Esophagus mucosa (tissue), 1 donor: ENCODE measurements at places on chromosomes 2 and 18.
A peak's percentile ranks its signal among the peaks of the same experiment; 100 is the strongest.

- no peak for ATAC-seq
Observed at GRCh38 chr18:22459491-22459890, 41.8 kb upstream of the CTAGE1 start.

- no peak for ATAC-seq
Observed at GRCh38 chr2:15765686-15766302, 174.1 kb downstream of the DDX1 start.

DNA sequence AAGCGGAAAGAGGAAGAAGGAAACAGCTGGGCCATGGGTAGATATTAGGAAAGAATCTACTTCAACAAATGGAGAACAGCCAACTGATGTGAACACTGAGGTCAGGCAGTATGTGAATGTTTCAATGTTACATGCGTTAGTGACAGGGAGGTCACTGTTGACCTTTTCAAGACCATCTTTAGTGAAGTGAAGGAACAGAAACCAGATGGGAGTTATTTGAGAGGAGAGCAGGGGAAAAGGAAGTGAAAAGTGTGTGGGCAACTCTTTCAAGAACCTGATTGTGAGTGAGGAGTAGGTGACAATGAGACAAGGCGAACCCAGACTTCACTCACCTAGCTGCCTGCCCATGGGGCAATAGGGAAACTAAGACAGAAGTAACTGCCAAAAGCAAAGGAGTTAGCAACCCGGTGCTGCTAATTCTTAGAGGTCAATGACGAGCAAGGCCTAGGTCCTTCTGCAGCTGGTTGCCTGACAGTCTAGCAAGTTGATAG lies 67.0 kb downstream of the SP3 start:
- no peak for ATAC-seq

DNA sequence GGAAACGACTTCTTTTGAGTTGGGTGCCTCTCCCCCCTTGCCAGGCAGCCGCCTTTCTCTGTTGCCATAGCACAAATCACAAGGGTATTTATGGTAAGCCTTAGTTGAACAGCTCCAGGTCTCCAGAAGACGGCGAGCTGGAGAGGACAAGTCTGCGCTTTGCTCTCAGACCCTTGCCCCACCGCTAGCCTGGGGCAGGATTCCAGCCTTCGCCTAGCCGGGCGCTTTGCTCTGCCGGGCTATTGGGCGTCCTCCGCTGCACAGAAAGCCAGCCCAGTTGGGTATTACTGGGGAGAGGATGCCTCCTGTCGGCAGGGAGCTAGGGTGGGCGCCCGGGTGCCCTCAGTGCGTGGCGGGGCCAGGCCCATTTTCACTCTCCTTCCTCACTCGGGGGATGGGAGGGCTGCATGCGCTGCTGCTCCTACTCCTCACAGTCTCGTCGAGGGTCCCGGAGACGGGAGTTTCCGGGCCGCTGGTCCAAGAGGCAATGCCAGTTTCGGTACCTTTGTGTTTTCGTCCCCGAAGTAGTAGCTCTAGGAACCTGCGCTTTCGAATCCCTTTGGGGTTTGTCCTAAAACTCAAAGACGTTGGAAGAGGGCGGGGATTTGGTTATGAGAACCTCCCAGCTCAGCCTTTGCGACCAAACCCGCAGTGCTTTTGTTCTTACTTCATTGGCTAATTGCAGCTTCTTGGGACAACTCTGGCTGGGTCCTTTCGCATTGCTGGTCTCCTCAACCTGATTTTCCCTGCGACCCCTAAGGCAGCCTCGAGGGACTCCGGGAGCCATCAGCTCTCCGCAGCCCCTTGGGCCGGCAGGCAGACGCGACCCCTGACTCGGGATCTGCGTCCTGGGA lies 3.6 kb upstream of the DLX2 start:
- peak; percentile 30 for ATAC-seq

GRCh38 chr2:203209538-203209937 lies 29.3 kb upstream of the CYP20A1 start:
- no peak for ATAC-seq

DNA sequence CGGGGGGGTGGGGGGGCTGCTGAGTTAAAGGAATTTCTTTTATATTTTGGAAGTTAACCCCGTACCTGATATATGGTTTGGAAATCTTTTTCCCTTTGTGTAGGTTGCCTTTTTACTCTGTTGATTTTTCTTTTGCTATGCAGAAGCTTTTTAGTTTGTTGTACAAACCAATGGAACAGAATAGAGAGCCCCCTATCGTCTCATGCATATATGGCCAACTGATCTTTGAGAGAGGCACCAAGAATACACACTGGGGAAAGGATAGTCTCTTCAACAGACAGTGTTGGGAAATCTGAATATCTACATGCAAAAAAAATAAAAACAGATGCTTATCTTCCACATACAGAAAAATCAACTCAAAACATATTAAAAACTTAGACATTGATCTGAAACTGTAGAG lies 647.8 kb upstream of the KLHL29 start:
- ATAC-seq, result no peak

- ATAC-seq, result no peak
Observed at GRCh38 chr18:57437402-57437765, 2.2 kb downstream of the ONECUT2 start.

DNA sequence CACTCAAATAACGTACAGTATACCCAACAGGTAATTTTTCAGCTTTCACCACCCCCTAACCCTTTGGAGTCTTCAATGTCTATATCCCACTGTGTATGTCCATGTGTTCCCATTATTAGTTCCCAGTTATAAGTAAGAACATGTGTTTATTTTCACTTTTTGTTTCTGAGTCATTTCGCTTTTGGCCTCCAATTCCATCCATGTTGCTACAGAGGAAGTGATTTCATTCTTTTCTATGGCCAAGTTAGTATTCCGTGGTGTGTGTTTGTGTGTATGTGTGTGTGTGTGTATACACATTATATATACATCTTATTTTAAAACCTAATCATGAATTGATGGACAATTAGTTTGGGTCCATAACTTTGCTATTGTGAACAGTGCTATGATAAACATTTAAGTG lies 464.4 kb downstream of the CMPK2 start:
- no peak for ATAC-seq

- ATAC-seq, result no peak
Observed at GRCh38 chr2:111249806-111250205, 129.1 kb downstream of the BCL2L11 start.

GRCh38 chr2:71347517-71347916 lies 15.9 kb downstream of the ZNF638 start:
- no peak for ATAC-seq

GRCh38 chr2:216606551-216607276 lies 26.5 kb upstream of the IGFBP2 start:
- no peak for ATAC-seq

- ATAC-seq, result no peak
Observed at GRCh38 chr2:102442967-102443828, 20.2 kb downstream of the IL18RAP start.

DNA sequence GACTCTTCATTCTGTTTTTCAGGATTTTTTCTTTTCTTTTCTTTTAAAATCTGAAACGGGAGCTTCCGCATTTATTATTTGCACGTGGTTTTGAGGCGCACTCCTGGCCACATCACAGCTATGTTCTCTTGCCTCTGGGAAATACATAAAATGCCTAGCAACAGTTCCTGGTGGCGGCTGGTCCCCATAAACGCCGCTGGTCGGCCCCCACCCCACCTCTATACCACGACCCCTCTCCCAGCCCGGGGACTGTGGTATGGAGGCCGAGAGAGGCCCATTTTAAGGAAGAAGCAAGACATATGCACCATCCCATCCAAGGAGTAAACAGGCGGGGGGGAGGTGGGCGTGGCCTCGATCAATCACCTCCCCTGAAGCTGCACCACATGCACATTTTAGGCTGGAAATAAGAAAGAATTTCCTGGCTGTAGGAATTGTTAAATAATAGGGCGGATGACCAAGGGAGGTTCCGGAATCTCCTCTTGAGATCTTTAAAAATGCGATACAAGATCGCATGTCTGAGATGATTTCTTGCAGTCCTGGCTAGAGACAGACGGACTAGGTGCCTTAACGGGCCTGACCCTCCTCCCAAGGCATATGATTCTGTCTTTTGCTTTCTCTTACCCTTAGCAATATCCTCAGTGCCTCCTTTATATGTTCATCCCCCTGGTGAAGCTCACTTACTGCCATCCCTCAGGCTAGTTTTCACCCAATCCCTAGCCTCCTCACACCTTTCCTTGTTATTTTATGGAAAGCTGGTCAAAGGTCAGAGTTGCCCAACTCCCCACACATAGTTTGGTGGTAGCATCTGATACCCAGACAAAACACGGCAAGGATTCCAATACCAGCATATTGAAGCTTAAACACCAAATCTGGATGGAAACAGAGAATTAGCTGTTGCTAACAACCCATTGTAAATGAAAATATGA lies 82.4 kb downstream of the BCL2 start:
- no peak for ATAC-seq

GRCh38 chr2:147006736-147007141 lies 838.1 kb upstream of the ACVR2A start:
- no peak for ATAC-seq

DNA sequence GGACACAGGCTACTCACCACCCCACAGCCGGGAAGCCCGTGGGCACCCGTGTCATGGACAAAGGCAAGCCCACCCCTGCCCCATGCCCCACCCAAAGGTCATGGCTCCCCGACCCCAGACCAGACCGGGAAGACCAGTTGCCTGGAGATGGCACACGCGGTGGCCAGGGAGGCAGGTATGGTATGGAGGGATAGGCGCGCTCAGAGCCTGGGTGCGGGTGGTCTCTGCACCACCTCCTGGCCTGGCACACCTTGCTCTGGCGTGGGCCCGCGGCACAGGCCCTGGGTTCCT lies 51.2 kb downstream of the BIN1 start:
- no peak for ATAC-seq

GRCh38 chr2:67667054-67667908 lies 270.1 kb downstream of the ETAA1 start:
- ATAC-seq, result no peak

GRCh38 chr2:169767243-169767888 lies 31.3 kb upstream of the SSB start:
- ATAC-seq, result peak; percentile 60

- no peak for ATAC-seq
Observed at GRCh38 chr2:85998071-85998991, 107.4 kb downstream of the POLR1A start.

GRCh38 chr2:112032689-112033465 lies 22.2 kb upstream of the TMEM87B start:
- ATAC-seq, result peak; percentile 67

GRCh38 chr2:3054066-3054465 lies 323.6 kb downstream of the EIPR1 start:
- ATAC-seq, result no peak

DNA sequence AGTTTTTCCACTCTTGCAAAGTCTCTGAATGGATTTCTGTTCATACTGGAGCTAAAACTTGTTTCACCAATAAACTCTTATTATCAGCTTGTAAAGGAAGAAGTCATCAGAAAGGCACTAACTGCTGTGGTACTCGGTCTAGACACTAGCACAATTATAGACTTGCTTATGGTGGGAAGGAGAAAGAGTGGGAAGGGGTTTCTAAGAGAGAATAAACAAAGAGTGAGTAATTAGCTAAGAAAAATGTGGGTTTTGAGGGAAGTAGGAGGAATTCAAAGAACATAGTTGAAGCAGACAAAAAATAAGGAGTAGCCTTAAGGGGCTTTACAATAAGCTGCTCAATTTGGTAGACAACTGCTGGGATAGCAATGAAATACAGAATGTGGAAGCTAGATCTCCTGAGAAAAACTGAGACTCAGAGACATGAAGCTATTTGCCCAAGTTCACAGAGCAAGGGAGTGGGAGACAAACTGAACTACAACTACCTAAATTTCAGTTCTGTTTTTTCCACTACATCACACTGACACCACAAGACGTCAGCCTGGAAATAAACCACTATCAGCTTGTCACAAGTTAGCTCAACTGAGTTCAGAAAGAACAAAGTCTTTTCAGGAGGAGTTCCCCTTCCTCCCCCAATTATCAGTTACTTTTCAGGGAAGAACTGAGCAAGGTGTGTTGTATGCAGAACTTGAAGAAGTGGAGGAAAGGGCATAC lies 59.7 kb downstream of the MAP4K3 start:
- ATAC-seq, result no peak

DNA sequence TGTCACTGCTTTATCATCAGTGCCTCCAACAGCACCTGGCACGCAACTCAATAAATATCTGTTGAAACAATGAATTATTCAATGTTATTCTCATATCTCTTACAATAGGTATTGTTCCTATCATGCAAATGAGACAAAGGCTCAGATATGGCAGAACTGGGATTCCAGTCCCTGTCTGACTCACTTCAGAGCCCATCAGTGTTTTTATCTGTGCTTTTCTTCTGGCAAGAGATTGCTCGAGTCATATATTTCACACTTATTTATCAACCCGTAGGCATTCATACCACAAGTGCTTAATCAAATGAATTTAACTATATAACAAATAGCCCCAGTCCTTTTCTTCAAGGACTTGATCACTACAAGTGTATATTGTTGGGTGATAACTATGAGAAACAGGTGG lies 76.4 kb upstream of the TSPYL6 start:
- no peak for ATAC-seq

- no peak for ATAC-seq
Observed at GRCh38 chr2:235848055-235848454, 320.1 kb downstream of the GBX2 start.

DNA sequence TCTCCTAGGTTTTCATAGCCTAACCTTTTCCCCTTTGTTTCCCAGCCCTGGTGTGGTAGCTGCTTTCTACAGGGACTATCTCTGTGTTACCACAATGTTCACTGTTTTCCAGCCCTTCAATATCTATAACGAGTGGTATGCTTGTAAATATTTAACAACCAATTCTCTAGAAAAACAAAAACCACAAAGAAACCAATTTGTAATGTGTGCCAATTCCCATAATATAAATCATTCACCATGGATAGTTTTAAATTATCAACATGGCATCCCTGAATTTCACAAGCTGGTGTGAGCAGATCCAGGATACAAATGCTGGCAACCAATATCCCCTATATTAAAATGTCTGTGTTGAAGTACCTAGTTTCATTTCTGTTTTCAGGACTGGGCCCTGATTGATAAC lies 207.5 kb upstream of the FBXO11 start:
- no peak for ATAC-seq

DNA sequence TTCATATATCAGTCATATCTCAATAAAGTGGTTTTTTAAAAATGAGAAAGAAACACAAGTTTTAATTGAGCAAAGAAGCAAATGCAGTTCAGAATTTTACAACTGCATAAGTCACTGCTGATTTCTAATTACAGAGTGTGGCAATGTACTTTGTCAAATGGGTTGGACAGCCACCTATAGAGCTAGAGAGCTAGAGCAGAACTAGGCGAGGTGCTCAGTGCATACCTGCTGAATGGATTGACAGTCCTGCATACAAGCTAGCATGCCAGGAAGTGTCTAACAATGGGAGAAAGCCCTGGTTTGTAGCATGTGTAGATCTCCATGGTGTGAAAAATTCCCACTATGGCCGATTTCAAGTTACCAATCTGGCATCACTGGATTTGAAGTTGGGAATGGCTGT lies 106.3 kb upstream of the CDCA7 start:
- ATAC-seq, result peak; percentile 69

DNA sequence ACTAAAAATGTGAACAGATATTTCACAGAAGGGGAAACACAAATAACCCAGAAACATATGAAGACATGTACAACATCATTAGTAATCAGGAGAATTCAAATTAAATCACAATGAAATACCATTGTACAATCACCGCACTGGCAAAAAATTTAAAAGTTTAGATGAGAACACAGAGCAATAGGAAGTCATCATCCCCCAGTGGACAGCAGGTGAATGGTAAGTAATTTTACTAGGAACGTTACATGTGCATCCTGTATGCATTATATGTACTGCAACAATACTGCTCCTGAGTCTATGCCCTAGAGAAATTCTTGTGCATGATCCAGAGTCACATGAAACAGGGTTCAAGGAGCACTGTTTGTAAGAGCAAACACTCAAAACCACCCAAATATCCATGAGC lies 713.8 kb downstream of the NRXN1 start:
- no peak for ATAC-seq
